ENCODE measurements at places on chromosomes 4 and X. TPM values are rescaled to one million over a fixed set of nuclear protein-coding genes. Genes with fewer than 3 reads are reported as not detected.
A peak's percentile ranks its signal among the peaks of the same experiment; 100 is the strongest.

DNA sequence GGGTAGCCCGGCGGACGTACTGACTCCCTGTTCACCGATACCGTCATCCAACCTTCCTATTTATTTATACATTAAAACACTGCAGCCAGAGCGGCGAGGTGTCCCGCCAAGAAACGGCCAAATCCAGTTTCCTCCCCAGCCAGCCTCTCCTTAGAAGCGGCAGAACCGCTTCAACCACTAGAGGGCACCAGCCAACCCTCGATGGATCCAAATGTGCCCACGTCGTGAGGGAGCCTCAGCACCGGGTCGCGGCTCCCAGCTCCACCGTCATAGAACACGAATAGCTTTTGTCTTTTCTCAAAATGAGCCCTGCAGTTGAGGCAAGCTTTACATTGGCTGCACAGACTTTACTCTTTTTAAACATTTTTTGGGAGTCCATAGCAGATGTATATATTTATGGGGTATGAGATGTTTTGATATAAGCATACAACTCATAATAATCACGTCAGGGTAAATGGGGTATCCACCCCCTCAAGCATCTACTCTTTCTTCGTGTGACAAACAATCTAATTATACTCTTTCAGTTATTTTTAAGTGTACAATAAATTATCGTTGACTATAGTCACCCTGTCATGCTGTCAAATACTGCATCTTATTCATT, 13.0 kb upstream of the HELT start:
- peak; percentile 58 for DNase-seq

- DNase-seq: no peak
Measured at GRCh38 chrX:15512401-15512965, 11.9 kb downstream of the BMX start.

The EREG gene
- 1.9 TPM for total RNA-seq

DNA sequence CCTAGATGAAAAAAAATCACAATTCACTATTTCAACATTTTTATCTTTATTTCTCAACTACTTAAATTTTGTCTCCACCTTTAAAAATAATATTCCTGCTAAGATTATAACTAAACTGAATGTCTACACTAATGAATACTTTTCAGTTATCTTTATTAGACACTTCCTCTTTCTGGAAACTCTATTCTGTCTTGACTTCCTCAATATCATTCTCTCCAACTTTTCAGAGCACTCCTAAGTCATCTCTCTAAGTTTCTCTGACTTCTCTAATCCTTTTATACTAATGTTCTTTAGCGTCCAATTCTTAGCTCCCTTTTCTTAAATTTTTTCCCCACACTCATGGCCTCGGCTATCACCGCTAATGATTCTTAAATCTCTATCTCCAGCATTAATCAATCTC, 374.2 kb downstream of the FBXO8 start:
- no peak for DNase-seq

- no peak for DNase-seq
Measured at GRCh38 chrX:76796311-76796710, 368.8 kb downstream of the MAGEE1 start.

The ATP1B4 gene
- not detected for total RNA-seq

DNA sequence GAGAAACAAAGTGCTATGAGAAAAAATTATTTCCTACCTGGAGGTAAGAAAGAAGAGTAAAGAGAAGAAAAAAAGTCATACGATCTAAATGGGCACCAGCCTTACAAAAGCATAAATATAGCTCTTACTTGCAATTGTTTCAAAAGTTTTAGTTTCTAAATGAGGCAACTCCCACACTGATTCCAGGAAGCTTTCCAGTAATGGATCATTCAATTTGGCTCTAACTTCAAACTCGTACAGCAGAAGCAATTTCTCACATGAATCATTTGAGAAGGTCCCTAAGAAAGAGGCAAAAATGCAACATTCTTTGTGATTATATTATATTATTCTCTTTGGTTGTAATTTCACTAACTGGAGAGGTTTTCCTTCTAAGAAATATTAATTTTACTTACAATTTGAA, 109.9 kb downstream of the DLG3 start:
- no peak for DNase-seq

DNA sequence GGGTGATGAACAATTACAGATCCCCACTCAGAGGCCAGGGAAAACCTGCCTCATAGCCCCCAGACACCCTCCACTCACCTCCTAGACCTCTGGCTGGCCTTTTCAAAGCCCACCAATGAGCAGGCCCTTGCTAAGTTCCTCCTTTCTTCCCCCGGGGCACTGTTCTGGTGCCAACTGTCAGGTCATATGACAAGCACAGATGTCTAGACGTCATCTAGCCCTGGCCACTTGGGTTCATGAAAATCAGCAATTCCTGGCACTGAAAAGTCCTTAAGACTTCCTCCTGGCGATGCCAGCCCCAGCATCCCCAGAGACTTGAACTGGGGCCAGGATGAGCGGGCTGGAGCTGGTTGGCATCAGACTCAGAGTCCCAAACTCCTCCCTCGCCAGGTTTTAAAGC, 115.6 kb upstream of the NALF2 start:
- DNase-seq: no peak

DNA sequence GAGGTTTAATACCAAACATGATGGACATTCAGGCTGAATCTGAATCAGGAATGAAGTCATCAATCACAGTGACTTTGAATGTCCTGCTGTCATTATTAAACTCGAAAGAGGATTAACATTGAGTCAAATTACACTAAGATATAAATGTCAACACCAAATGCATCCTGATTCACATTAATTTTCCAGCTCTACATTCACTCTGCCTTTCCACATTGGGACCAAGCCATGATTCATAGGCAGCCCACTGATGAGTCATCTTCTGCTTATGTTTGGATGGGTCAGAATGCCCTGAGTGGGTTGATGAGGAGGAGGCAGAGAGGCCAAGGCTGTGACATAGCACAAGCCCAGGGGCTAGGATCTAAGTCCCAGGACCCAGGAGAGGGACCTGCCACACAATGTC, 247.6 kb upstream of the RPS6KA3 start:
- DNase-seq: peak; percentile 28

The UGT2B10 gene
- not detected for total RNA-seq

DNA sequence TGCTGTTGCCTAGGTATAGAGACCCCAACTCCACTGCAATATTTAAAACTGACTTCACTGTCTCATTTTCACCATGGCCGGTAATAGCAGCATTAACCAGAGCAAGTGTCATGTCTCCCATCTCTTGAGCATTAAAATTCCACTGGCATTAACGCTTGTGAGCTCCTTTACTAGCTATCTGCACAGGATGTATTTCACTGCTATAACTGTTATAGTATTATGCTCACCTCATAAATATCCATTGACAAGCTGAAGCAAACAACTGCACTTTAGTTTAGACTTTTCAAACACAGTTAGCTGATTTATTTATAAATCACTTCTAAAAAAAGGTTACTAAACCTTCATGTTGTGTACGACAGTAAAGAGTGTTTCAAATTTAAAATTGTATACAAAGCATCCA, 157.8 kb downstream of the ANTXR2 start:
- no peak for DNase-seq

The CT47B1 gene
- total RNA-seq: not detected

The MAGEB18 gene
- total RNA-seq: not detected

- no peak for DNase-seq
Measured at GRCh38 chrX:781224-782204, 150.9 kb downstream of the SHOX start.

GRCh38 chrX:15206306-15206705, 63.6 kb downstream of the ASB9 start:
- DNase-seq: no peak

The HGFAC gene
- 0.46 TPM for total RNA-seq

The LPAR4 gene
- not detected for total RNA-seq

The GABRG1 gene
- not detected for total RNA-seq

Data from upper lobe of left lung (tissue), 6 donors.